ENCODE measurements at places on chromosomes 6 and 20.
A peak's percentile ranks its signal among the peaks of the same experiment; 100 is the strongest.

- DNase-seq, result peak; percentile 14
Measured at GRCh38 chr20:50048420-50049166, 64.4 kb downstream of the UBE2V1 start.

DNA sequence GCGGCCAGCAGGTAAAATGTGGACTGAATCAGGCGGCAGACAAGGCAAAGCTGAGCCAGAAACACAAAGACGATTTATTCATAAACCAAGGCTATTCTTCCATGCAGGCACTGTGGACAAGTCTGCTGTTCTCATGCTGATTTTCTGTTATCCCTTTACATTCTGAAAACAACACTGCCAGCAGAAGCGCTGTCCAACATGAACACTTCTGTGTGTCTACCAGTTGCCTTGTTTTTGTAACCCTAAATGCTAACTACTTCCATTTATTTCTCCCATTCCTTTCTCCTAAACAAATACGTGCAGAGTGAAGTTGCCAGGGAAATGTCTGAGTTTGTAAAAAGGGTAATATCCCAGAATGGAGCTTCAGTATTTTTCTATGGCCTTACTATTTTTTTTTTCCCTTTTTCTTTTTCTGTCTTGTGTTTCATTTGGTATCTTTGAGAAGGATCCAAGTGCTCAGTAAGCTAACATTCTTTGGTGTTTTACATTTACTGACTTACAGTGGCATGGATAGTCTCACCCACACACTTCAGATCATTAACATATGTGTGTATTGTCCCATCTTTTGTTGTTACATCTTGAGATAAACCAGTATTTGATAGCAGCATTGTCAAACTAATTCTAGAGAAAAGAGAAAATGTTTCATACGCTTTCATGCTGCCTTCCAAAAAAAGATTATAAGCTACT lies 1308.9 kb upstream of the MAP3K7 start:
- DNase-seq, result no peak

DNA sequence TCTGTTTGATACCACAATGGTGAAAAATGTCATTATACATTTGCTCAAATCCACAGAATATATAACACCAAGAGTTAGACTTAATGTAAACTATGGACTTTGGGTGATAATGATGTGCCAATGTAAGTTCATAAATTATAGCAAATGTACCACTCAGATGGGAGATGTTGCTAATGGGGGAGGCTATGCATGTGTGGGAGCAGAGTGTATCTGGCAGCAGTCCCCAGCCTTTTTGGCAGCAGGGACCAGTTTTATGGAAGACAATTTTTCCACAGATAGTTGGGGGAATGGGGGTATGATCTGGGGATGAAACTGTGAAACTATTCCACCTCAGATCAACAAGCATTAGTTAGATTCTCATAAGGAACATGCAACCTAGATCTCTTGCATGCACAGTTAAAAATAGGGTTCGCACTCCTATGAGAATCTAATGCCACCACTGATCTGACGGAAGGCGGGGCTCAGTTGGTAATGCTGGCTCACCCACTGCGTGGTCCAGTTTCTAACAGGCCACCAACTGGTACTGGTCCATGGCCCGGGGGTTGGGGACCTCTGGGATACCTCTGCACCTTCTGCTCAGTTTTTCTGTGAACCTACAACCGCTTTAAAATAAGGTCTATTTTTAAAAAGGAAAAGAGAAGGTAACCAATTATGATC lies 8.0 kb downstream of the HLA-DQA1 start:
- no peak for DNase-seq

DNA sequence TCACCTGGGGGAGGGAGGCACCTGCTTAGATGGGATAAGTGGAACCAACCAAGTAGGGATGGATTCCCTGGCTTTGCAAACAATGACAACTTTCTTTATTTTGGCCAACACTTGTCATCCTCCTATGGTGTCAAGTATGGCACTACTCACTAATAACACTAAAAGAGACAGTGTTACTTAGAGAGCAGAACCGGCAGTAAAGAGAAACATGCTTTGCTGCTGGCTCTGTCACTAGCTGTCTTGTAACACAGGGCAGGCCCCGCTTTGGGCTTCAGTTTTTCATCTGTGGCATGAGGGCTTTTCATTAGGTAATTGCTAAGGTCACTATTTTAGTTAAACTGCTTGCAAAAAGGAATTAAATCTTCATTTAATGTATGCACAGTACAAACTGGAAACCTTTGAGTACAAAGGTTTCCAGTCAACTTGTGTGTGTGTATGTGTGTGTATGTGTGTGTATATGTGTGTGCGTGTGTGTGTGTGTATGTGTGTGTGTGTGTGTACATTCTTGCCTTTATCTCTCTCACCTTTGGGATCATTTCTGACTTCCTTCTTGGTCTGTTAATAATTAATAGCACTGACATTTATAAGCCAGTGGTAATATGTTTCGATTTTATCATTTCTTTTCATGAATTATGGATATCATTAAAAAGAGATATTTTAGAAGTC lies 64.7 kb downstream of the BTBD3 start:
- no peak for DNase-seq

- DNase-seq, result no peak
Measured at GRCh38 chr6:132931936-132932514, 117.7 kb downstream of the RPS12 start.

- no peak for DNase-seq
Measured at GRCh38 chr20:53664121-53664520, 70.5 kb upstream of the ZNF217 start.

GRCh38 chr6:50591135-50591534 lies 122.2 kb upstream of the TFAP2D start:
- DNase-seq, result no peak

- DNase-seq, result no peak
Measured at GRCh38 chr6:3222506-3223038, 4.9 kb downstream of the TUBB2B start.

DNA sequence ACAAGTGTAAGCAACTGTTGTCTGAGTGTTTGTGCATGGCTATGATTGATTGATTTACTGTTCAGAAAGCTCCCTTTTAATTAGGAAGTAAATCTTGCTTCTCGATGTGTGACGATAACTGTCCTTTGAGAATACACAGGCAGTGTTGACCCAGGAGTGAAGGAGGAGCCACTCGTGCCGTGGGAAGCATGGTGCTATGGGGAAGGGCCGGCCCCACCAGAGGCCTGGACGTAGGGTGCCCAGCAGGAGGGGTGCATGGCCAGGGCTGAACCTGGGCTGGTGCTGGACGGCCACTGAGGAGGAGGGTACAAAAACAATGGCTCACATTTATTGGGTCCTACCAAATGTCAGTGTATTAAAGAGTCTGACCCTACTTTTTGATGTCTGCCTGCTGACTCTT lies 60.7 kb downstream of the ANKRD60 start:
- DNase-seq, result no peak

DNA sequence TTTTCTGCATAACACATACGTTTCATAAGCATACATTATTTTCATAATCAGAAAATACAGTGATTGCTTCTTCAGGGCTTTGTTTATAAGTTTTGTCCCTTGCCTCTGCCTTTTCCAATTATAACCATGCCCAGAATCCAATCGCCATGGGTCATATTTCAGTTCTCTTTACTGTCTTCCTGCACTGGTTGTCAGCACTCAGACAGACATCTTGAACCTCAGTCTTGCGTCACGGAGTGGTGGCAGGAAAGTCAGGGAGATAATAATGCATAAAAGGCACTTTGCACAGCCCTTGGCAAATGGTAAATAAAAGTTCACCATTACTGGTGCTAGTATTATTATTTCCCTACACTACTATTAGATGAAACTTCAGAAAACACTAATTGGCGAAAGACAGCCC lies 7.2 kb downstream of the KIF16B start:
- DNase-seq, result no peak

- DNase-seq, result no peak
Measured at GRCh38 chr6:130393306-130393705, 27.5 kb downstream of the TMEM200A start.

DNA sequence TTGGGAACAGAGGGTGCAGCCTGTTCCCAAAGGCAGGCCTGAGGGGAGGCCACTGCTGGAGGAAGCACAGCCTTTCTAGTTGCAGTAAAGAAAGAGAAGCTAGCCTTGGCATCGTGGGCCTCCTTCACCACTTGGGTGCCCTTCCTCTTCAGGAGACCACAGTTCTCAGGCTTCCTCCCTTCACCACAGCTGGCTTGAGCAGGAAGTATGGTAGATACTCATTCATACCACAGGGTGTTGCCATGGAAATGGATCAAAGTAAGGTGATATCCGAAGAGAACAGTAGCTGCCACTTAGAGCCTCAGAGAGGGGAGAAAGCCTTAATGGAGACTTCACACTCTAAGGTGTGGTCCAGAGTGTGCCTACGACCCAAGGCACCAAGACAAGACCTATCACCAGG lies 120.4 kb upstream of the RIPOR2 start:
- DNase-seq, result no peak

DNA sequence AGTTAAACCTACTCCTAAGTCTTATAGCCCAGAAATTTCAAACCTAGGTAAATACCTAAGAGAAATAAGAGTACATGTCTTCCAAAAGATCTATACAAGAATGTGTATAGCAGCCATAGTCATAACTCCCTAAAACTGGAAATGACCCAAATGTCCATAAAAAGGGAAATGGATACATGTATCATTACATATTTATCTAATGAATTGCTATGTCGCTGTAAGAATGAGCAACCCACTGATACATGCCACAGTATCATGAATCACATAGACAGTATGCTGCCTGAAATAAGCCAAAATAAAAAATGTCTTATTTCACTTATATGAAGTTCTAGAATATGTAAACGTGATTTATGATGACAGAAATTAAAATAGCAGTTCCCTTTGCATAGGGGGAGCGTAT lies 679.5 kb downstream of the MAFB start:
- no peak for DNase-seq

GRCh38 chr6:4010689-4011090 lies 68.2 kb downstream of the FAM217A start:
- no peak for DNase-seq

DNA sequence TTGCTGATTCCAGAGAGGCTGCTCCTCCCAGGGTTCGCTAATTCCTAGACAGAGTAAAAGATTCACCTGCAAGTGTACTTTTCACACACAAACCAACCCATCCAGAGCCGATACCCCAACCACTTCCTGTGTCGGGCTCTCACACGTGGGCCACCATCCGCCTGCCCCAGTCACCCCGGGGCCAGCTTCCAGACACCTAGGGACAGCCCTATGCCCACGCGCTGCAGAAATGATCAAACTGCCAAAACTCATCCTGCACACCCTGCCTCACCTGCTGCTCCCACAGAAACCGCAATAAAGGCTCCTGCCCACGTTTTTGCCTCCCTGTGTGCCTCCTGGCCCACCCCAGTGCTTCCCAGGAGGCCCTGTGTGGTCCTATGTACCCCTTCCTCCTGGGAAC lies 59.5 kb downstream of the PSMG4 start:
- no peak for DNase-seq

GRCh38 chr6:16419636-16420336 lies 181.4 kb downstream of the GMPR start:
- no peak for DNase-seq

- DNase-seq, result no peak
Measured at GRCh38 chr20:60453388-60454246, 495.4 kb downstream of the CDH26 start.

DNA sequence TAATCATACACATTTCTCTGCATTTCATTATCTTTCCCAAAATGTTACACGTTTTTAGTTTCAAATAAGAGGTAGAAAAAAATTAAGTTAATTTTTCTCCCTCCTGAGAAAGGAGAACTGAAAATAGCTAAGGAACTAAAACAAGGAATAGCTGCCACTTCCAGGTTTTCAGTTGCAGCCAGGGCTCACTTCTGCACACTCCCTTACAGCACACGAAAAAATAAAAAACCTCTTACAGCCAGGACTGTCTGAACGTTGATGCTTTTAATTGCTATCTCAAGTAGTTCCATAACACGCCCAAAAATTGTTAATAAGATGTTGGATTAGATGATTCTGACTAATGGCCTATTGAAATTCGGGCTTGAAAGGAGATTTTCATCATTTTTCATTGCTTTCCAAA lies 153.7 kb upstream of the THBS2 start:
- no peak for DNase-seq

DNA sequence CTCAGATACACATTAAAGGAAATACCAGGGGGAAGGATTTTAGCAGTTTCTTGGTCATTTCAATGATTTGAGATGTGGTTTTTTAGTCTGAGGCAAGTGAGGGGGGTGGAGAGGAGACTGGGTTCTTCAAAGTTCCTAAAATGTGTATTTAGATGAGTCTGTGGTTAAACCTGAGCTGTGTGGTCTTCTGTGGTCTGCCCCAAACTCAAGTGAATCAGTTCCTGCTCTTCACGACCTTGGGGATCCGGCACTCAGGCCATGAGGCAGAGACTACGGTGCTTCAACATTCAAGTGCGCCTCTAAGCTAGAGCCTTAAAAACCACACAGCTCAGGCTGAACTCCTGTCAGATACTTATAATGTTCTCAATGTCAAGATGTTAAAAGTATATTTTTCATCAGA lies 406.7 kb downstream of the LMBRD1 start:
- no peak for DNase-seq

- DNase-seq, result no peak
Measured at GRCh38 chr6:38495922-38496635, 143.7 kb downstream of the BTBD9 start.

DNA sequence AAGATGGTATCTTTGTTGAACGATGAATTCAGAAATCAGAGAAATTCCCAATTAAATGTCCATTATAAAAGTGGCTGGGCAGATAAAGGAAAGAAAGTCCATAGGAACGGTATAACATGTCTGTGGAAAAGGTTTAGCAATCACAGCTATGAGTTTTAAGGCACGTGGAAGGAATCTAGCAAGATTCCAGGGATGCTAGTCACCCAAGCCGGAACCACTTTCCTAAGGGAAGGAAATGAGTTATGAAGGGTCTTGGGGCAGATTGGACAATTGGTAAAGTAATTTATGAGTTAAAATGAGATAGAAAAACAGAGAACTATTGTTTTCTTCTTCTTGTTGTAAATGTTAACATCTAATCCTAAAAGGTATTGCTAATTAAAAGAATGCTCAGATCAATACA lies 384.8 kb downstream of the ADGRB3 start:
- no peak for DNase-seq
